Right renal pelvis (tissue), 4 donors: ENCODE measurements at places on chromosomes 12 and 14.

- DNase-seq = peak; percentile 98
Observed at GRCh38 chr14:21476925-21477681, at the start of the genes RAB2B and TOX4. RAB2B (minus strand) TSS chr14:21476959; CDS start chr14:21476872, 87 bp downstream. TOX4 (plus strand) TSS chr14:21477195; CDS start chr14:21477279, 84 bp downstream.

DNA sequence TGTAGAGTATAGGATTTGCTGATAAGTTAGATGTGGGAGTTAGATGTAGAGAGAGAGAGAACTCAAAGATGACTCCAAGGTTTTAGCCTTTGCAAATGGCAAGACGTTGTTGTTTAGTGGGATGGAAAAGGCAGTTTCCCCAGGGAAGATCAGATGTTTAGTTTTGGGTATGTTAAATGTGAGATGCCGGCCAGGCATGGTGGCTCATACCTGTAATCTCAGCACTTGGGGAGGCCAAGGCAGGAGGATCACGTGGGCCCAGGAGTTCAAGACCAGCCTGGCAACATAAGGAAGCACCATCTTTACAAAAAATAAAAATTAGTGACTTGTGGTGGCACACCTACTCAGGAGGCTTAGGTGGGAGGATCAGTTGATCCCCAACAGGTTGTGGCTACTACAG is 33.5 kb downstream of the SCFD1 start:
- DNase-seq = no peak

GRCh38 chr14:101399737-101400517 is 161.4 kb upstream of the DIO3 start:
- no peak for DNase-seq

- DNase-seq = no peak
Observed at GRCh38 chr12:95731519-95731958, 59.0 kb downstream of the NTN4 start.

DNA sequence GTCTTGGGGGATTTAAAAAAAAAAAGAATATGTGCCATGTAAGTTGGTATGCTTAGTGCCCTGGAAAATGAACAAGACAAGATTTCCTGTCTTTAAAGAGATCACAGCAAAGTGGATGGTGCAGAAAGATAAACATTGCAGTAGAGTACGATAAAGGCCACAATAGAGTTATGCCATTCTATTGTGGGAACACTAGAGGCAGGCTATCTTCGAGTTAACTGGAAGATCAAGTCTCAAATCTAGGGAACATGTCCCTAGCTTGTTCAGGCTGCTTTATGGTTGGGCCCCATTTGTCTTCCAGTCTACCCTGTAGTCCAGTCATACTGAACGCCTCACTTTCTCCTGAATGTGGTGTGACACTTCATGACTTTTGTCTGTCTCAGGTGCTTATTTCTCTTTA is 18.7 kb upstream of the CCT2 start:
- no peak for DNase-seq

DNA sequence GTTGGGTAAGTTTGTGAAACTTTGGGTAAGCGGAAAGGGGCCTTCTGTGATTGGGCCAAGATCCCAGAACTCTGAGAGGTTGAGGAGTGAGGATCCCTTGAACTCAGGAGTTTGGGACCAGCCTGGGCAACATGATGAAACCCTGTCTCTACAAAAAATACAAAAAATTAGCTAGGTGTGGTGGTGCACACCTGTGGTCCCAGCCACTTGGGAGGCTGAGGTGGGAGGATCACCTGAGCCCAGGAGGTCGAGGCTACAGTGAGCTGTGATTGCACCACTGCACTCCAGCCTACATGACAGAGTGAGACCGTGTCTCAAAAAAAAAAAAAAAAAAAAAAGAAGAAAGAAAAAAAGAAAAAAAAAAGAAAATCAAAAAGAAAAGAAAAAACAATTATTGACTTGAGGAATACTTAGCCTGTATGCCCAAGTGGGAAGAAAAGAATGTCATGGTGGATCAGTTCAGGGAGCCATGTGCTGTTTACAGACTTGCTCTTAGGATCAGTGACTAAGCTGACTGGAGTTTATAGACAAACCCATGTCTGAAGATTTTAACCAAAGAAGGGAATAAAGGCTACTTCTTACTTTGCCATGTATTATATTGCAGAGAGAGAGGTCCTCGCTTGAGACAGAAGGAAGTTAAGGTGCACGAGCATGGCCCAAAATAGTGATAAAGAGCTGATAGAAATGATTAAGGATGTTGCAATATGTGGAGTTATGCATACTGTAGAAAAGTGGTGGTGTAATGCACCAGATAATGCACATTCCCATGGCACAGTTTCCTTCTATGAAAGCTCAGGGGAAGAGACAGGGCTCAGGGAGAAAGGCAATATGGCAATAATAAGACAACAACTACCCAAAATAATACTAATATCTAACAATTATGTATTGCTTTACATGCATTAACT is 881 bp downstream of the HSD17B6 start:
- DNase-seq = no peak

- no peak for DNase-seq
Observed at GRCh38 chr14:105894125-105894977, 368.0 kb downstream of the TMEM121 start.

GRCh38 chr12:27844366-27845090 is 64.5 kb upstream of the MANSC4 start:
- no peak for DNase-seq

- DNase-seq = no peak
Observed at GRCh38 chr12:130166306-130166705, 4.0 kb downstream of the FZD10 start.
